ENCODE measurements at places on chromosomes 12 and 14. TPM values are rescaled to one million over a fixed set of nuclear protein-coding genes. Genes with fewer than 3 reads are reported as not detected.

GRCh38 chr12:47651368-47652254, 54.2 kb downstream of the RPAP3 start:
- DNase-seq, result peak; percentile 66

DNA sequence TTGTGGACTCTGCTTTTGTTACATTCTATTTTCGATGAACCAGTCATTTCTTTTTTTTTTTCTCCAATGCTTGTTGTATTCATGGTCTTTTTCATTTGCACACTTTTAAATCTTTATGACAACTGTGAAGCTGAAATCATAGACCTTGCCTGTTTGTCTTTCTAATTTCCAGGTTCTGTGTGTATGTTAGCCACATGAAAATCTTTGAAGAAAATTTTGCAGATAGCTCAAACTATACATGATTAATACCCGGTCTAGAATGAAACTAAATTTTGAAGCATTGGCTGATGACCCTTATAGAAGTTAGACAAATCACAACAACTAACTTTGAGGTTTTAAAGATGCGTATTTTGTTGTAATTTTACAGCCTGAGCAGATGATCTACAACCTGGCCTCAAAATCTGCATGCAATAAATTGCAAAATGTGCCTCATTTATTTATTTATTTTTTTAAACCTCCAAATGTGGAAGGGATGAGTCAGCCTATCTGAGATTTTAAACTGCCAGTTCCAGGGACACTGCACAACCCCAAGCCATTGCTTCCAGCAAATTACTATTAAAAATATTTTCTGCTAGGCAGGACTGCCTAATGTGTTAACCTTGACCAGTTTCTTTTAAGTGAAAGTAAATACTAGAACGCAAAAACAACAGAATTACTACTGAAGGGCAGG, 96.3 kb upstream of the NAV3 start:
- DNase-seq, result no peak

GRCh38 chr12:45076417-45077026, 25.6 kb upstream of the DBX2 start:
- no peak for DNase-seq

GRCh38 chr14:51454351-51454750, 197.4 kb upstream of the FRMD6 start:
- DNase-seq, result no peak

DNA sequence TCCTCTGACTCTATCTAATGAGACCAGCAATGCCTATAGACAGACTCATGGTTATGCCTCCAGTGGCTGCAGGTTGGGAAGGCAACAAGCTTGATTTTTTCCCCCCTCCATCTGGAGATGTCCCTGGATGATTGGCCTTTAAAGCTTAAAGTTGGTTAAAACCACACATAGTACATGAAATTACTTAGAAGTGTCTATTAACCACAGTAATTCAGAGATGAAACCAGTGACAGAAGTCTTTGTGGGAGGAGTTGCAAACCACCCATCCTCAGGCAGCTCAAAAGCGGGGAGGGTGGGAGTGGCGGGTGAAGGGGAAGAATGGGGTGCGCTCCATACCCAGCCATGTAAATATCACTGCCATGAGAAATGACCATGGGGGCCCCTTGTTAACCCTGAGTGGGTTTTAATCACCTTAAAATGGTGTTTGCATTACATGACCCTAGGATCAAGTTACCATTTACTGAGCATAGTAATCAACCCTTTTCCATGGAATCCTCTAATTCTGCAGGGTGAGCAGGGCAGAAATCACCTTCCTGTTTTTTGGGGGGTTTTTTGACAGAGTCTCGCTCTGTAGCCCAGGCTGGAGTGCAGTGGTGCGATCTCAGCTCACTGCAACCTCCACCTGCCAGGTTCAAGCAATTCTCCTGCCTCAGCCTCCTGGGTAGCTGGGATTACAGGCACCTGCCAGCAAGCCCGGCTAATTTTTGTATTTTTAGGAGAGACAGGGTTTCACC, 133.5 kb downstream of the FOXN3 start:
- DNase-seq, result no peak

DNA sequence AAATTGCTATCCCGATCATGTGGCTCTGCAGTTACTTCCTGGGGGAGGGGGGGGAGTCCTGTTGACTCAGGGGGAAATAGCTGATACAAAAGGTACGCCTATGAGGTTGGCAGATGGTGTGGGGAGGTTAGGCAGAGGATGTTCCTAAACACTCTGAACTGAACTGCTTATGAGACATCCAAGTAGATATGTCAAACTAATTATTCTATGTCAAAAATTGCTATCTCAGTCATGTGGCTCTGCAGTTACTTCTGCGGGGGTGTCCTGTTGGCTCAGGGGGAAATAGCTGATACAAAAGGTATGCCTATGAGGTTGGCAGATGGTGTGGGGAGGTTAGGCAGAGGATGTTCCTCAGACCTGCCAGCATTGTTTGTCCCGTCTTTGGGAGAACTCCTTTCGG, 5.1 kb upstream of the VCPKMT start:
- DNase-seq, result no peak

The RABGGTA gene
- polyA plus RNA-seq, result 80.1 TPM

Measured in endothelial cell of umbilical vein (primary cell).